H54 (cell line): ENCODE measurements at places on chromosomes 2 and 18.

- DNase-seq = no peak
Measured at GRCh38 chr2:36633470-36634092, 35.6 kb upstream of the FEZ2 start.

DNA sequence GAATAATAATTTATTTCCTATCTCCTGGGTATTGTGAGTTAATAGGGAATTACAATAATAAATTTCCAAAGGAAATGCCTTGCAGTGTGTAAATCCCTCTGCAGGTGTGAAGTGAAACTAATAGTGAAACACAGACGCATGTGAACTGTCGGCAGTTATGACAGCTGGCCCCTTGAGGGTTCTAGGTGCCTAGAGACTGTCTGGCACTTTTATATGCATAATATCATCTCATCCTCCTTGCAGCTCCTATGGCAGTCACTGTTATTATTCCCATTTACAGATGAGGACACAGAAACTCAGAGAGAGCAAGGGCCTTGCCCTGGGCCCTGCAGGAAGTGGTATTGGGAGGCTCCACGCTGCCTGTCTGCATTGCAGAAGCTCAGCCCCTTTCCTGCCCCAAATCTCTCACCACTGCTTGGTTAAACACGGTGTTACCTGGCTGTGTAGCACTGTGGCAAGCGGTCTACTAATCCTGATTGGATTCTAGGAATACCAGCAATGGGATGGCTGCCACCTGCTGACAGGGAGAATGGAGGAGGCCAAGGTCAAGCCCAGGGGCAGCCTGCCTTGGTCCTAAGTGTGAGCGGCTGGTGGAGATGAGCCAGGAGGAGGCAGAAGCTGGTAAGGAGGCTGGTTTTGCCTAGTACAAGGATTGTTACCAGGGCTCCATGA is 32.8 kb upstream of the ACKR3 start:
- no peak for DNase-seq

GRCh38 chr18:65968239-65969004 is 217.6 kb downstream of the CDH7 start:
- no peak for DNase-seq

DNA sequence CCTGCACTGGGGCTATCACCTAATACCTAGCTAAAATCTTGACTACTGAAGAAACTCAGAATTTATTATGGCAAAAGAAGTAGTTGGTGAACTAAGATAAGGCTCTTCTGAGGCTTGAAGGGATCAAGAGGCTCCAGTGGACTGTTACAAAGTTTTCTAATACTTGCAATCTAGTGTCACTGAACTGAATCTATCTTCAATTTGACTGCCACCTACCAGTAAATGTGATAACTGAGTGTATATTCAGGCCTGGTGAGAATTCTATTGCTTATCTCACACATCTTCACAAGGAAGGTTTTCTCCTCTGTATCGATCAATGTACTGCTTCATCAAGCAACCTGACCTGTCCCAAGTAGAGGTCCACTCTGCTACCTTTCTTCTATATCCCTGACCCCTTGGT is 40.8 kb downstream of the DARS1 start:
- no peak for DNase-seq

DNA sequence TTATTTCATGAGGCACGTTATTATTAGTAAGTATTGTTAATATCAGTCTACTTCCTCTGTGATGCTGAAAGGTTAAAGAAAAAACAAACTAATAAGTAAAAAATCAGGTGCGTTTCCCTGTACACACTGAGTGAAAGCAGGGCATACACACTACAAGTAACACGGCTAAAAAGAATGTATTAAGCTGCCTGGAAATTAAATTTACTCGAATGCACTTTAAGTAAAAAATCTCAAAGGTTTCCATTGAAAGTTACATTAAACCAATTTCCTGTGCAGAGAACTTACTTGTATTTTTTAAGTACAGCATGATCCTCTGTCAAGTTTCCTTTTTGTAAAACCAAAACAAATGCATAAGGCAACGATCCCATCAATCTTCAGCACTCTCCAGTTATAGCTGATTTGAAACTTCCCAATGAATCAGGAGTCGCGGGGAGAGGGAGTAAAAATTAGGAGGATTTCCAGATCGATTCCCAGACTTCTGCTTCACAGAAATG is 633 bp downstream of the BCL2 start:
- DNase-seq = no peak

GRCh38 chr18:63903851-63904570 is 3.7 kb upstream of the SERPINB10 start:
- no peak for DNase-seq

DNA sequence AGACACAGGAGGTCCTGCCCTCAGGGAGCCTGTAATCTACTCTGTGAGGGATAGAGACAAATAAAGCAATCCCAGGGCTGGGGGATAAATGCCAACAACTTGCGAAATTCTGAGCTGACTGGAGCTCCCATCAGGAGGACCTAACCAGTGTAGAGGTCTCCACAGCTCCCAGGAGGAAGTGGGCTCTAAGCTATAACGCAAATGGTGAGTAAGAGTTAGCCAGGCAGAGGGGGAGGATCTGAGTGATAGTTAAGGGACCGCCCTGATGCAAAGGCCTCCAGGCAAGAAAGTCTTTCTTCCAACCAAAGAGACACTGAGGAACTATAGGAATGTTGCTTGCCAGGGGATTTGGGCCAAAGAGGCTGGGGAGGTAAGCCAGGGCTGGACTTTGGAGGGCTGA is 16.0 kb upstream of the ZNF532 start:
- DNase-seq = no peak

GRCh38 chr2:98548920-98549818 is 59.1 kb downstream of the COA5 start:
- no peak for DNase-seq

- no peak for DNase-seq
Measured at GRCh38 chr2:85712849-85713612, 18.9 kb downstream of the GNLY start.

DNA sequence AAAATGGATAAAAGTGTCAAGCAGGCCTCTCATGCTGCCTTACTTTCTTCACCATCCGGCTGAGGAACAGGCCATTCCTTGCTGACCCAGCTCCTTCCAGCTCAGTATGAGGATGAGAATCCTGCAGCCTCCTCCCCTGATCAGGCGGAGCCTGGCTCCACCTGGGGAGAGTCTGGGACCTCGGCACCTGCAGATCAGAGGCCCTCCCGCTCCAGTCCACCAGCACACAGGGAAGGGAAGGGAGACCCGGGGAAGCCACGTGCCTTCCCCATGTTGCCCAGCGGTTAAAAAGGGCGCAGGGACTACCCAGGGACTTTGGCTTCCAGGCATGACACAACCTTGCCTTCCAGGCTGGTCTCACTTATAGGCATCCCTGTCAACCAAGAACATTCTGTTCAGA is 172.0 kb downstream of the NDUFA10 start:
- DNase-seq = no peak

GRCh38 chr2:138333121-138333520 is 168.4 kb upstream of the SPOPL start:
- DNase-seq = no peak

DNA sequence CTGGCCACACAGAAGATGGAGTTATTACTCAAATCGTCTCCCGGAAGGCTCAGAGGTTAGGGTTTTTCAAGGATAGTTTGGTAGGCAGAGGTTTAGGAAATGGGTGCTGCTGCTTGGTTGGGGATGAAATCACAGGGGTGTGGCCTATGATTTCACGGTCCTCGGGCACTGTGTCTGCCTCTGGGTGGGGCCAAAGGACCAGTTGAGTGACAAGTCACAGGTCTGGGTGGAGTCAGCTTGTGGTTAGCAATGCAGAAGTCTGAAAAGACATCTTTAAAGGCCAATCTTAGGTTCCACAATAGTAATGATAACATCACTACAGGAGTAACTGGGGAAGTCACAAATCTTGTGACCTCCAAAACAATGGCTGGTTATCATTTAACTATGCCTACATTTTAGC is 387.8 kb downstream of the ZNF521 start:
- no peak for DNase-seq

GRCh38 chr2:12400543-12400942 is 316.2 kb upstream of the TRIB2 start:
- DNase-seq = no peak

- DNase-seq = no peak
Measured at GRCh38 chr18:23115683-23116096, 19.6 kb upstream of the CABLES1 start.

DNA sequence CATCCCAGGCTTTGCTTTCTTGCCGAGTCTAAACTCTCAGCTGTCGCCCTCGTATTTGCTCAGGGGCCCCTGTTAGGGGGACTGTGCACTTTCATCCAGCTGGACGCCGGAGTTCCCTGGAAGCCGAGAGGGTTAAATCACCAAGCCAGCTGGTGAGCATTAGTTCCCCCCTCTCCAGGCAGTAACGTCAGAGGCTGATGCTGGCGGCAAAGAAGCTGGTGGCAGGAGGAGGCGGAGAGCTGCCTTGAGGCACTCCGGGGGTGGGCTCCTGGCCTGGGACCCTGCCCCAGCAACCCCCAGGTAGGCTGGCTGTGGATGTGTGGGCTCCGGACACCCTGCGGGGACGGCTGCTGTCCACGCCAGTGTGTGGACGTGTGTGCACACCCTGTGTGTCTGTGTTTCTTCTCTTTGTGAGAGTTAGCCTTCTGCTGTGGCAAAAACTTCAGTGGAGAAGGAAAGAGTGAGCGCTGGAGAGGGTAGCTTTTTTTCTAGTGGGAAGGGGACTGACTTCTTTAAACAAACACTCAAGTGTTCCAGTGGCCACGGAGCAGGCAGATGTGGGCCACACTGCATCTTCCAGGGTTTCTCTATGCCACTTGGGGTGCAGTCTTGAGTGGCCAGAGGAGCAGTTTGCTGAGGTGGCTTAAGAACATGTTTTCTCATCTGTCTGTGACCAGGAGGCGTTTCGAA is 84.7 kb downstream of the GLI2 start:
- DNase-seq = no peak

DNA sequence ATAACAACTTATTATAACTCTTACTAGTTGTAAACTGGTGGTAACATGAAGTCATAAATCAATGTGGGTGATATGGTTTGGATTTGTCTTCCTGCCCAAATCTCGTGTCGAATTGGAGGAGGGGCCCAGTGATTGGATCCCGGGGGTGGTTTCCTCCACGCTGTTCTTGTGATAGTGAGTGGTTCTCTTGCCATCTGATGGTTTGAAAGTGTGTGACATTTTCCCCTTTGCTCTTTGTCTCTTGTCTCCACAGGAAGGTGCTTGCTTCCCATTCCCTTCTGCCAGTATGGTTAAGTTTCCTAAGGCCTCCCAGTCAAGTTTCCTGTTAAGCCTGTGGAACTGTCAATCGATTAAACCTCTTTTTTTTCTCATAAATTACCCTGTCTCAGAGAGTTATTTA is 321.6 kb downstream of the DSEL start:
- DNase-seq = no peak

DNA sequence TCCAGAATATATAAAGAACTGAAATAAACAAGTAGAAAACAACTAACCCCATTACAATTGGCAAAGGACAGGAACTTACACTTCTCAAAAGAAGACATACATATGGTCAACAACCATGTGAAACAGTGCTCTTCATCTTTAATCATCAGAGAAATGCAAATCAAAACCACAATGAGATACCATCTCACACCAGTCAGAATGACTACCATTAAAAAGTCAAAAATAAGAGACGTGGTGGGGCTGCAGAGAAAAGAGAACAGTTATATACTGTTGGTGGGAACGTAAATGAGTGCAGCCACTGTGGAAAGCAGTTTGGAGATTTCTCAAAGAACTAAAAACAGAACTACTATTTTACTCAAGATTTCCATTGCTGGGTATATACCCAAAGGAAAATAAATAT is 1696.3 kb upstream of the TMEFF2 start:
- DNase-seq = no peak

GRCh38 chr2:174827371-174828369 is 63.4 kb upstream of the CHRNA1 start:
- DNase-seq = no peak

DNA sequence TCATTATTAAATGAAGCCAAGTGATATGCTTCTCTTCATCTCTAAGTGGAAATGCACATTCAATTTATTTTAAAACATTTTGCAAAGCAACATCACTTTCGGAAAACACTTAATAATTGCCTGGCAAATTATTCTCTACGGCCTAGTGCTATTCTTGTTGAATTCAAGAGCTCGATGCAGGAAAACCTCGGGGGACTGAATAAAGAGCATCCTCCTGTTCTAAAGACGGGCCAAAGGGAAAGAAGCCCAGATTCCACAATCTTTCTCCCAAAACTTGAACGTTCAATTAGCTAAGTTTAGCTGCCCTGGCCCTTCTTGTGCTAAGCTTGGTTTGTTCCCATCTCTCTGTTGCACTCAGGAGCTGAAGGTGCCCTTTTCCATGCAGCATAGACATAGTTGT is 23.2 kb upstream of the SEH1L start:
- DNase-seq = no peak

DNA sequence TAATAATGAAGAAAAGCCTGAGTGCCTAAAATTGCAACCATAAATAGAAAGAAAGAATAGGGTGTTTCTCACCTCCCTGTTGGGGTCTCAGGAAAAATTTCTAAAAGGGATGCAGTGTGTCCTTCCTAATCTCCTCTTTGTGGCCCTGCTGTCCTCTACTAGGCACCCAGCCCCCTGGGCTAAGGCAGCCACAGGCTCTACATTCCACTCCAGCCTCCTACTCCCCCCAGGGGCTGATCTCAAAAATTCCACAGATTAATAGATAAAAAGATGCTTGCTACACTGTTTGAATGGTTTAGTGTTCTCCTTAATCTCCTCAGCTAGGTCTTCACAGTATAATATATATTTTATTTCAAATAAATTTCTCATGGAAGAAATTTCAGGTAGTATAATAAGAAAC is 17.6 kb downstream of the SATB2 start:
- no peak for DNase-seq

- DNase-seq = no peak
Measured at GRCh38 chr2:184006998-184007397, 591.3 kb upstream of the ZNF804A start.

- no peak for DNase-seq
Measured at GRCh38 chr18:63879709-63880108, 7.8 kb upstream of the SERPINB2 start.

DNA sequence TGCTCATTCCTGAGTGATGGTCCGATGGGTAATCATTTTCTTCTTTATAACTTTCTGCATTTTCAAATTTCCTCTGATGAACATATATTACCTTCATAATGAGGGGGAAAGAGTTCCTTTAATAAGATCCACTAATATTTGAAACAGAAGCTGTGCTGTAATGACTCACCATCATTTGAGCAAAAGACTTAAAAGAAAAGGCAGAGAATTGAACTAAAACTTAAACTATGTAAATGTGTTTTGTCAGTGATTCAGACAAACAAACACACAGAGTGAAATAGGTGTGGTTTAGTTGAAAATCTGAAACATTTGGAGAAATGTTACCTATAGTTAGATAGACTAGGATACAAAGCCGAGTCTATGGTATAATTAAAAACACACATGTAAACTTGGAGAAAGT is 209.6 kb downstream of the STK39 start:
- DNase-seq = no peak

DNA sequence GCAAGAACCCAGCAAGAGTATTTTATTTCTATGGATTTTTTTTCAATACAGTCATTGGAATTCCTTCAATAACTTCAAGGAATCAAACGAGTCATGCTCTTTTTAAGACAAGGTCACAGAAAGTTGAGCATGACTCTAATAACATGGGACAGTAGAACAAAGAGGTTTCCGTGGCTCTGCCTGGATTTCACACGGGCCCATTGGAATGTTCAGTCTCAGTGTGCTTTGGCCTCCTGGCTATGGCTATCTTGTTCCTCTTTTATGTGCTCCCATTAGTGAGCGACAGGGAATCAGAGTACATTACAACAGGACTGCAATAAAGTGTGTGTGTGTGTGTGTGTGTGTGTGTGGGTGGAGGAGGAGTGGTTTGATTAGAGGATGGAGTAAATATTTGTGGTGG is 312.4 kb downstream of the DCC start:
- no peak for DNase-seq
